Fibroblast of villous mesenchyme (primary cell): ENCODE measurements at places on chromosomes 1 and 21. TPM values are rescaled to one million over a fixed set of nuclear protein-coding genes. Genes with fewer than 3 reads are reported as not detected.

LRRC39 gene
- total RNA-seq, result 0.32 TPM in 1 of 2 replicates, not detected in the other

DNA sequence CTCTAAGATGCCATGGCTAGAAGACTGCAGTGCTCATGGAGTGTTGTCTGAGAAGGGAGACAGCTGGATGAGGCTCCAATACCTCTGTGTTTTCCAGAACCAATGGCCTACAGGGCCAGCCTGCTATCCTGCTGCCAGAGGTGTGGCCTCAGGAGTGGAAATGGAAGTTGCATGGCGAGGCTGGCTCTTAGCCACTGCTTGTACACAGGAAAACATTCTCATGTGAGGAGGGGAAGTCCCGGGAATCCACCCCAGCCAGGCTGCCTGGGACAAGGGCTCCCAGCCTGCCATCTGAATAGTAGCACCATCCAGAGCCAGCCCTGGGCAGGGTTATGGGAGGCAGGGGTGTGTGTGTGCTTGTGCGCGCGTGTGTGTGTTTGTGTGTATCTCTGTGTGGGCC, 56.5 kb downstream of the SDC3 start:
- DNase-seq, result peak; percentile 39

- DNase-seq, result no peak
Observed at GRCh38 chr1:2481885-2482284, 5.8 kb downstream of the PLCH2 start.

C1orf185 gene
- total RNA-seq, result under 0.01 TPM in 1 of 2 replicates, not detected in the other

- DNase-seq, result peak; percentile 31
Observed at GRCh38 chr1:33005117-33005837, 31.4 kb downstream of the AK2 start.

DNA sequence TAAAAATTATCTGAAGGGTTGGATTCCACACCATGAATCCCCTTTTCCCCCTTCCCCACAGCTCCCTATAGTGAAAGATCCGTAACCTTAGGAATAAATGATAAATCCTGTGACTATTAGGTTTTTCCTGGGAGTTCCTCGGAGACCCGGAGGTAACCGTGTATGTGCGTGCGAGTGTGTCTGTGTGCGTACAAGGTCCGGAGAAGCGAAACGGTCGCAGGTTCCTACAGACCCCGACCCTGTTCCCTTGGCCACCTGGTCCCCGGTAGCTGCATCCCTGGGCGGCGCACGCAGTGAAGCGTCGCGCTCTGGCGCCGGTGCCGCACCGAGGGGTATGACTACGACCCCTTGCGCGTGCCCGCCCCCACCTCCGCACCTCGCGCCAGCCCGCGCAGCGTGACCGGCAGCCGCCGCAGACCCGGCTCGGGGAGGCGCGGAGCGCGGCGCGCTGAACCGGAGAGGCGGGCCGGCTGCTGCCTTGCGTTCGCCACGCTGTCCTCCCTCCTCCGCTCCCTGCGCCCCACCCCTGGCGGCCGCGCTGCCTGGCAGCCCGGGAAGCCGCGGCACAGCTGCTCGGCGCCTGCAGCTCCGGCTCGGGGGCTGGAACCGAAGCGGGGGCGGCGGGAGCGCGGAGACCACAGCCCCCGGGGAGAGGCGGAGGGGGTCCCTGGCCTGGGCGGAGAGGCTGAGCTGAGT, at the start of gene AK5:
TSS of gene AK5 (plus strand) at position 529 of the 696 bp plus-strand sequence. CDS start 295 bp downstream, outside the sequence.
- DNase-seq, result peak; percentile 38

BRDT gene
- total RNA-seq, result under 0.01 and 0.97 TPM in 2 replicates

GRCh38 chr1:179217943-179218507, 11.5 kb downstream of the ABL2 start:
- peak; percentile 65 for DNase-seq

DNA sequence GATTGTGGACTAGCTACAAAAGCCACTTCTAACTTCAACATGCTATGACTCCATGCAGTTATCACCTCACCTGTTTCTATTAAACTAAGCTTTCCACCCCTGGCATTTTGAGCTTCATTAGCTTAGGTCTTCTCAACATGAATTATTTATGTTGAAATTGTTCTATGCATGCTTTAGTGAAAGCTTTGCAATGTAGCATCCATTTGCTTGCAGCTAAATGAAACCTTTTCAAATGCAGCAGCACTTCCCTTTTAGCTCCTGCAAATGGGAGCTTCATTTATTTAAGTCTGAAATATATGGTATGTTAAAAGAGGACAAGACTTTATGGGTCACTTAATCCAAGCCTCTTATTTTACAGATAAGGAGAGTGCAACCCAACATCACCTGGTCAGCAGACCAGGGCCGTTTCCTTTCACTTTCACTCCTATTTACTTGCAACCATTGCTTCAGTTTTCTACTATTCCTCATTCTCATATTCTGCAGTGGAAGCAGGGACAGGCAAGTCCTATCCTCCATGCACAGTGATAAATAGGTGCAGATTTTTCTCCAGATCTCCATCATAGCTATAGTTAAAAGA, 56.4 kb upstream of the SAMSN1 start:
- DNase-seq, result peak; percentile 11

CDC42BPA gene
- total RNA-seq, result 112 and 113 TPM in 2 replicates
